ENCODE measurements at places on chromosomes 1 and 21.

GRCh38 chr1:6181347-6181770 is 1.2 kb upstream of the CHD5 start:
- no peak for DNase-seq

- peak; percentile 91 for DNase-seq
Measured at GRCh38 chr1:94092210-94092613, 28.7 kb downstream of the ABCA4 start.

GRCh38 chr1:1173061-1173792 is 453 bp upstream of the TTLL10 start:
- DNase-seq = no peak

GRCh38 chr1:71191520-71191919 is 110.7 kb upstream of the ZRANB2 start:
- DNase-seq = no peak

DNA sequence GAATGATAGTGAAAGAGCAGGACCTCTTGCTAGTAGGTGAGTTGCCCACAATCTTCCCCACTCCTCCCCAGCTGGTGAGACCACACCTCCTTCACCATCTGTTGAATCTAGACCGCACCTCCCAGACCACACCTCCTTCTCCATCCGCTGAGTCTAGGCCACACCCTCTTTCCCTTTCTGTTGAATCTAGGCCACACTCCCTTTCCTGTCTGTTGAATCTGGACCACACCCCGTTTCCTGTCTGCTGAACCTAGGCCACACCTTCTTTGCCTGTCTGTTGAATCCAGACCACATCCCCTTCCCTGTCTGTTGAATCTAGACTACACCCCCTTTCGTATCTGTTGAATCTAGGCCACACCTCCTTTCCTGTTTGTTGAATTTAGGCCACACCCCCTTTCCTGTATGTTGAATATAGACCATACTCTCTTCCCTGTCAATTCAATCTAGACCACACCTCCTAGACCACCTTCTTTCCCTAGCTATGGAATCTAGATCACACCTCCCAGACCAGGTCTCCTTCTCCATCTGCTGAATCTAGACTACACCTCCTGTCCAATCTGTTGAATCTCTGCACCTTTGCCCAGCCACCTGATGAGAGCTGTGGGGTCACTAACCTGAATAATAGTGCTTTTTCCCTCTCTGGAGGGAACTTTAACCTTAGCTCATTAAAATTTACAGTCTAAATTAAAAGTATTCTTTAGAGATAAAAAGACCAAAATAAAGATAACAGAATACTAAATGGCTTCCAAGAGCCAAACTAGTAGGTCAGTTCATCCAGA is 116.3 kb downstream of the DAB1 start:
- DNase-seq = peak; percentile 3

DNA sequence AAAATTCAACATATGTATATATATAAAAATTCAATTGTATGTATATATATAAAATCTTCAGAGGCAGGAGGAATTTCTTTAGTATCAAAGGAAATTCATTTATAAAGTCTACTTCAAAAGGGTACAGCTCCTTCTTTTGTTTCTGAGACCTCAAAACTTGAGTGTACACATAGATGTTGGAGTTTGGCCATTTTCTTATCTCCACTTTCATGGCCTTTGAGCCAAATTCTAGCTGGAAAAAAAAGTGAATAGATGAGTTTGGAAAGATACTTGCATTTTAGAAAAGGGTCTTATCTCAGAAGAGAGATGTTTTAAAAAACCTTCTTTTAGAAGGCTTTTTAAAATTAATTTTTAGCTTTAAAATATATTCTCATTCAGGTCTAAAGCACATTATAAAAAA is 103.2 kb downstream of the ATF6 start:
- no peak for DNase-seq

DNA sequence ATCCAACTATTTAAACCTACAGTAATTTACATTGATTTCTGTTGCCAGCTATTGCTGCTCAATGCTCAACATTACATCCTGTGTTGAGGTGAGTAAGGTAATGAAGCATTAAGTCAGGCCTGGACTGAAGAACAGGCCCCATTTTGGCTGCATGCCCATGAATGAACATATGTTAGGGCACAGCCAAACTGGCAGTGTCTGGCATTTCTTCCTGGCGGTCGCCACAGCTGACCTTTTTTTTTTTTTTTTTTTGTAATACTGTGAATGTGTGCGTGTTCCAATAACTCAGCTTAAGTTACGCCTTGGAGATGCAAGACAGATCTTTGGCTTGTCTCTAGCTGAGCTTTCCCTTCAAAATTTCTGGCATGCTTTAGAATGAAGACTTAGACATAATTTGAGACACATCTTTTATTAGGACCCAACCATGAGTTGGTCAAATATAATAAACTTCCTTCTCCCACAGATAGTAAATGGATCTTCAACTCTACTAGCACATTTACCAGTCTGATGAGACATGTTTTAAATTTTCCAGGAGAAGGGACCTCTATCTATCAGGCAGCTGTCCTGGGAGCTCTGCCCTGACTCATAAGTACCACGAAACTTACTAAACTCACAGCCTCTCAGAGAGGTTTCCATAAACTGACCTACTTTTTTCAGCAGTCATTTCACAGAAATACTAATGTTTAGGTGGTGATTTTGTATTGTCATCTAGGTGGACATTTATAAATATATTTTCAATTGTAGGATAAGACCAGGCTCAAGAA is 341.1 kb upstream of the RUNX1 start:
- DNase-seq = no peak

DNA sequence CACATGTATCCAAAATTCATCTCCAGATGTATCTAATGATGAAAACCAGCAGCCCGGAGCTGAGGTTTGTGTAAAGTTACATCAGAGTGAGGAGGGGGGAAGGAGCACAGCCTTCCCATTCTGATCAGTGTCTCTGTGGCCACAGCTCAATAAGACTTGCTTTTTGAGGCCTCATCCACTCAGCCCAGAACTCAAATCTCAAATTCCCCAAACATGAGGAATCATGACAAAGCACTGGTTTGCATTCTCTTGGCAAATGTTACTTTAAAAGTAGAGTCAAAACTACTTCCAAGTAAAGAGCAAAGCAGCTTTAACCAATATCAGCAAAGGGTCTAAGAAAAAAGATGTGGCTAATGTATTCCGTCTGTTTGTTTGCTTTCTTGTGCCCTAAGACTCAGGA is 30.9 kb downstream of the CCN1 start:
- DNase-seq = no peak

GRCh38 chr1:192524223-192524622 is 51.4 kb upstream of the RGS1 start:
- DNase-seq = no peak

- no peak for DNase-seq
Measured at GRCh38 chr21:45139473-45139872, 65.1 kb downstream of the ADARB1 start.

- DNase-seq = no peak
Measured at GRCh38 chr1:45924736-45925135, 121.3 kb downstream of the MAST2 start.

DNA sequence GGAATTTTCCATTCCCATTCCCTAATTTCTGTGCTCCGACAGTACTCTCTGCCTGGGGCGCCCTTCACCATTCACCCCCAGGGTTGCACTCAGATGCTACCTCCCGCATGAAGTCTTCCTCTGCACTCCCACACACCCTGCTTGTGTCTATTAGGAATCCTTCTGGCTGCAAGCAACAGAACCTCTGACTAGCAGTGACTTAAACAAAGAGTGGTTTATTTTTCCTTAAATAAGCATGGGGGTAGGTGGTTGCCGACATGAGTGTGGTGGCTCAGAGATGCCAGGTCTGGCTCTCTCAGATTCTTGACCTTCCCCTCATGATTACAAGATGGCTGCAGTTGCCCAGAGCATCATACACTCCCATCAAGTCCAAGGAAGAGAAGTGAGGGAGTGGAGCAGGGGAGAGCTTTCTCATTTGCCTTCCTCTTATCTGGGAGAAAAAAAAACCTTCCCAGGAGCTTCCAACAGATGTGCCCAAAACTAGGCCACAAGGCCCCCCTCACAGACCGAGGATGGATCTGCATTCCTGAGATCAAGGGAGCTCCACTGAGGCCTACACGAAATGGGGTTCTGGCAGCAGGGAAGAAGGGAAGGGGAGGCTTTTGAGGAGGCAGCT is 49.6 kb upstream of the LBR start:
- DNase-seq = no peak

DNA sequence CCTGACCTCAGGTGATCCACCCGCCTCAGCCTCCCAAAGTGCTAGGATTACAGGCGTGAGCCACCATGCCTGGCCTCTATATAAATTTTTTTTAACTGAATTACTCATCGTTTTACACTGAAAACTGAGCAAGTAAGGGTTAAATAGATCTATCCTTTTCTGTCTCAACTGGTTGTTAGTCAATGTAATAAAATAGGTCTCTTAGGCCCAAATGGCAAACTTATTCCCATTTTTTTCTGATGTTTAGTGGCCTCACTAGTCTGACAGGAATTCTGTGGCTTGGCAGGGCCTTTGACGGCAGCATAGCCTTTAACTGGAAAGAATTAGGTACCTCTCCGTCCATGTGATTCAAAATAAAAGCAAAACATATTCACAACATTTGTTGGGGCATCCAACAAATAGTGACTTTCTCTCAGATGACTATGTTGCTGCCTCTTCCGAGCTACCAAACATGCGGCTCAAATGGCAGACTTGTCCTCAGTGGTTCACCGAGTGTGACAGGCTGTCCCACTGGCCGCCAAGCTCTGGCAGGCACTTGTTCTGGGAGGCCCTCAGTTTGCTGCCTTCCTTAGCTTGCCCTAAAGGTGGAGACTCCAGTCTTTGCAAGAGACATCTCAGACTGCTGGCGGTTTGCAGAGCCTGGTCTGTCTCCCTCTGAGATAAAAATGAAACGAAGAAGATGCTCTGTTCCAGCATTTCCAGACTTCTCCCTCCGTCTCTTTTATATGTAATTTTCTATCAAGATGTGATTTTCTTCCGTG is 17.4 kb downstream of the ATP1A4 start:
- no peak for DNase-seq

Data from KG1 (cell line).